ENCODE measurements at places on chromosomes 1 and 21.
A peak's percentile ranks its signal among the peaks of the same experiment; 100 is the strongest.

DNA sequence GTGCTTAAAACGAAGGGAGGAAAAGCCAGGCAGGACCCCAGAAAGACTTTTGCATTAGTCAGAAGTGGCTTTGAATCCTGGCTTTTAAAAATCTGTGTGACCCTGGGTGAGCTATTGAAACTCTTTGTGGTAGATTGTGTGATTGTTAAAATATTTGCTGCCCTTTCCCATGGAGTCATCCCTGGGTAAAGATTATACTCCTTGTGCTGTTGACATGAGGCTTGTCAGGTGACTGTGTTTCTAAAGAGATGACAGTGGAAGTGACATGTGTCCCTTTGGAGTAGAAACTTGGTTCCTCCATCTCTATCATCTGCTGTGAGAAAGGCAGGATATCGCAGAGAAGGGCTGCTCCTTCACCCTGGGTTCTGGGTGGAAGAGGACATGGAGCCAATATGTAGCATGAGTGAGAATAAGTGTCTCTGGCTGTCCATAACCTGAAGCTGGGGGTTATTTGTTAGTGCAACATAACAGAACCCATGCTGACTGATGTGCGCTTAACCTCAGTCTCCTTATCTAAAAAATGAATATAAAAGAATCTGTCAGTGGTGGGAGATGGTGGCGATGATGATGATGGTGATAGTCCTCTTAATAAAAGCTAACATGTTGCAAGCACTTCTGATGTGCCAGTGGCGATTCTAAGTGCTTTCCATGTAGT is 187.6 kb downstream of the RHOU start:
- DNase-seq = no peak

GRCh38 chr21:31553926-31554325 is 105.6 kb upstream of the SOD1 start:
- DNase-seq = no peak

GRCh38 chr1:31861346-31861745 is 45.5 kb upstream of the SPOCD1 start:
- DNase-seq = no peak

- DNase-seq = no peak
Measured at GRCh38 chr1:221794079-221794670, 52.3 kb upstream of the DUSP10 start.

DNA sequence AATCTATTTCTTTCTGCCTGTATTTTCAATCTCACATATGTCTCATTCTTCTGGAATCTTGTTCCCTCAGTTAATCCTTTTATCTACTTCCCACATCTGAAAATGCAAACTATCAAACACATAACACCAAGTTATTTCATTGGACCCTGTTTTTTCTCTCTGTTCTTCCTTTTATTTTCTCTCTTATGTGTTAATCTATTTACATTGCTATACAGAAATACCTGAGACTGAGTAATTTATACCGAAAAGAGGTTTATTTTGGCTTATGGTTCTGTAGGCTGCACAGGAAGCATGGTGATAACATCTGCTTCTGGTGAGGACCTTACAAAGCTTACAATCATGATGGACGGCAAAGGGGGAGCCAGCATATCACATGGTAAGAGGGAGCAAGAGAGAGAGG is 247.6 kb downstream of the TGFB2 start:
- DNase-seq = no peak

DNA sequence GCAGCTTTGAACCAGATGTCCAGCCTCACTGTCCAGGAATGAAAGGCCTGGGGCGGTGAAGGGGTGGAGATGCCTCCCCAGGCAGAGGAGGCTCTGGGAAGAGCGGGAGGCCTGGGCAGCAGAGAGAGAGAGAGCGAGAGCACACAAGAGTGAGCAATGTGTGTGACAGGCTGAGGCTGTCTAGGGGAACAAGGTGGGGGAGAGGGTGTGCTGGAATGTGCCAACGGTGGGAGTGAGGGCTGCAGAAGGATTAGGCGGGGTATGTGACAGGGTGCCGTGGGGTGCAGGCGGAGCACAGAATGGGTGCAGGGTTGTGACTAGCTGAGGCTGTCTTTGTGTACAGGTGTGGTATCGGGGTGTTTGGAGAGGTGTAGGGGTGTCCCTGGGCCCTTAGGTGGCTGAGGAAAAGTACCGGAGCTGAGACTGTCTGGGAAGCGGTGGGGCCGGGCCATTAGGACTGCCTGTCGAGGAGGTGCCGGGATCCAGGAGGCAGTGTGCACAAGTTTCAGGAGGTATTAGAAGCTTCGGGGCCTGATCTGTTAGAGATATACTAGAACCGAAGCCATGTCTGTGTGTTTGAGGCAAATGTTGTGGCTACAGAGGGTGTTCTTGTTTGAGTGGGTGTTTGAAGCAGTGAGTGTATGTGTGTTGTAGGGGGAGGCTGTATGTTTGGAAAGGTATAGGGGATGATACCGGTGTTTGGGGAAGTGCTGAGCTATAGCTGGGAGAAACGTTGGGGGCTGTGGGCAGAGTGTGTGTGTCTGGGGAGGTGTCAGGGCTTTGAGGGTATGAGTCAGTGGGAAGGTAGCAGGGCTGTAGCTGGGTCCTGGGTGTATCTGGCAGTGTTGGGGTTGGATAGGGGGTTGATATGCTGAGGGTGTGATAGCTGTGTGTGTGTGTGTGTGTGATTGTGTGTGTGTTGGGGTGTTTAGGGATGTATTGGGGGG is 9.1 kb downstream of the AHDC1 start:
- DNase-seq = no peak

- no peak for DNase-seq
Measured at GRCh38 chr1:237713916-237714315, 176.8 kb downstream of the ZP4 start.

- no peak for DNase-seq
Measured at GRCh38 chr1:41340655-41341364, 20.4 kb upstream of the FOXO6 start.

- no peak for DNase-seq
Measured at GRCh38 chr1:61638296-61638695, 86.6 kb downstream of the TM2D1 start.

DNA sequence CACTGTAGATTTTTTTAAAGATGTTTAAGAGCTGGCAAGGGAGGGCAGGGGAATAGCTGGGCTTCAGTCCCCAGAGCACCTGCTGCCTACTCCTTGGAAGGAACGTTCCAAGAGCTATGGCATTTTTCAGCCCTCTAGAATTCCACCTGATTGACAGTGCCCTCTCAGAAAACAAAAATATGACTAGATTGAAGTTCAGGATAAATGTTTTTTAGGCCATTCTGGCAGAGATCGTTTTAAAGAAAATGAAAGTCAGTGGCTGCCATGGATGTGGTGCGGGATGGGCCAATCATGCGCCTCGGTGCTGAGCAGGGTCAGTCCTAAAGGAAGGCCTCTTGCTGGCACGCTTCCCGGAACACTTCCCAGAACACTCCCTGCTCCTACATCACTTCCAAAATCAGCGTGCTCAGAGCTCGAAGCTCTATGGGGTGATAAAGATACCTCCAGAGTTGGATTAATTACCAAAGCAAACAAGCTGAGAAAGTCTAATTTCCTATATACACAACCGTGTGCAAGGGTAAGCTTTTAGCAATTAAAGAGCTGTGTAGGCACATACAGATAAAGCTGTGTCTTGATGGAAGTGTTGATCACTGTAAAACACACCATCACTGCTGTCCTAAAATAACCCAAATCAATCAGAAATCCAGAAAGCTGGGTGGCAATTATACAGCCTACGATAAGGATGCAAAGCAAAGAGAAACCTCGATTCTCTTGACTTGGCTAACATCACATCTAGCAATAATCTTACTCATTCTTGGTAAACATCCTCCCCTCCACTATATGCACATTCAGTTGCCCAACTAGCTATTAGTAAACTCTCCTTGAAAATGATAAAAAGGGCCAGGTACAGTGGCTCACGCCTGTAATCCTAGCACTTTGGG is 34.6 kb downstream of the TGFBR3 start:
- DNase-seq = no peak

- DNase-seq = no peak
Measured at GRCh38 chr1:110223581-110223980, 13.5 kb downstream of the KCNC4 start.

DNA sequence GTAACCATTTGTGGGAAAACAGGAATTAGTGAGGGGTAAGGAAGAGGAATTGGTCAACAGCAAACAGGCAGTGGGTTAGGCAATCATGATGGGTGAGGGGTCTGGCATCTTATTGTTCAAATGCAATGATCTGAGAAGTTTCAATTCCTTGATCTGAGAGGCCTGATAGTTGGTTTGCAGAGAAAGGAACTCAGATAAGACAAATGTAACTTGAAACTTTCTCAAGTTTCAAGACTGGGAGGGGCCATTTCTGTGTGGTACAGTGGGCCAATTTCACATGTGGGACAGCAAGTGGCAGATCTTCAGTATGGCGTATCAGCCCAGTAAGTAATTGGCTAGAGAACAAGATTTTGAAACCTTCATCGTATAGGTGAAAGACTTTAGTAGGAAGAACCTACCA is 102.5 kb downstream of the XPR1 start:
- DNase-seq = no peak

GRCh38 chr1:87392248-87393192 is 63.8 kb downstream of the LMO4 start:
- DNase-seq = no peak

- no peak for DNase-seq
Measured at GRCh38 chr1:111597426-111597825, 22.2 kb upstream of the RAP1A start.

GRCh38 chr1:161021165-161021969 is 415 bp upstream of the F11R start:
- DNase-seq = peak; percentile 72

DNA sequence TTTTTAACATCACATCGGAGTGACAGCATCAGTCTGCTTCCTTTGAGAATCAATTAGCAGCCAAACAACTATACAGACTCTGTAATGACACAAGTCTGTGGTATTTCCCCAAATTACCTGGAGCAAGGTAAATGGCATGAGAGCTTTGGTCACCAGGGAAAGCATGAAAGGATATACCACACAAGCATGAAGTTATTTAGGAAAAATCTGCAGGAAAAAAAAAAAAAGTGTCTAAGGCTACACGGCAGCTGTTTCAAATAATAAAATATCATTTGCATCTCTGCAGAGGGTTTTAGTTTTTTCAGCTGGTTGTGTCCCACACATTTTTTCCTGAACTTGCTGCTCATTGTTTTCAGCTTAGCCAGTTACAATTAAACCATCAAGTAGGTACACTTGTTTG is 234.7 kb downstream of the TTLL7 start:
- DNase-seq = no peak

DNA sequence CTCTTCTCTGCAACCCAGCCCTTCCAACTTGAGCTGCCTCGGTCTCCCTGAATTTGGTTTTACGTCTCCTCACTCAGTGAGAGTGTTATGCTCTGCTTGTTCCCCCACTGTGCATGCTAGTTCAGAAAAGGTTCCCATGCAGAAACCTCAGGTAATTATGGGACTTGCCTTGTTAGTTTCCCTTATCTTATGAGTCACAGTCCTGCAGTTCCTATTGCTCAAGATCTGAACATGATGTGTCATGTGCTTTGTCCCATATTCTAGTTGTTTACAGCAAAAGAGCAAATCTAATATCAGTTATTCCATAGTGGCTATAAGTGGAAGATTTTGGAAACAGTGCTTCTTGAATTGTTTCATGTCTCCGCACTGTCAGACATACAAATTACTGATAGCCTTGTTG is 74.4 kb downstream of the DUSP10 start:
- no peak for DNase-seq

- no peak for DNase-seq
Measured at GRCh38 chr1:29557701-29558600, 321.6 kb downstream of the PTPRU start.

DNA sequence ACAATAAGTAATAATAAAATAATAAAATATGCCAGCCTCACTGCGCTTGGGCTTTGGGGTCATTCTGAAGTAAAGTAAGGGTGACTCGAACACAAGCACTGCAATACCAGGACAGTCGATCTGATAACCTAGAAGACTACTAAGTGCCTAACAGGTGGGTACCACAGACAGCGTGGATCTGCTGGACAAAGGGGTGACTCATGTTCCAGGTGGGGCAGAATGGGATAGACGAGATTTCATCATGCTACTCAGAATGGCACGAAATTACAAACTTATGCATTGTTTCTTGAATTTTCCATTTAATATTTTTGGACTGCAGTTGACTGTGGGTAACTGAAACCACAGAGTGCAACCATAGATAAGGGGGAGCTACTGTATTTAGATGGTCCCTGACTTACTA is 221.1 kb upstream of the GREM2 start:
- no peak for DNase-seq

DNA sequence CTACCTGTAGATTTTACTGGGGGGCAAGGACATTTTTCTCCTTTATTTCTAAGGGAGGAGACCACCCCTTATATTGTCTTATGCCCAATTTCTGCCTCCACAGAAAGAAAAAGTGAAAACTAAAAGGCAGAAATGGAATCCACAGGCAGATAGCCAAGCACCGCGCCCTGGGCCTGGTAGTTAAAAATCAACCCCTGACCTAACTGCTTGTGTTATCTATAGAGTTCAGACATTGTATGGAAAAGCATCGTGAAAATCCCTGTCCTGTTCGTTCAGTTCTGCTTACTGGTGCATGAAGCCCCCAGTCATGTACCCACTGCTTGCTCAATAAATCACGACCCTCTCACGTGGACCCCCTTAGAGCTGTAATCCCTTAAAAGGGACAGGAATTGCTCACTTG is 33.7 kb upstream of the IL6R start:
- DNase-seq = no peak

DNA sequence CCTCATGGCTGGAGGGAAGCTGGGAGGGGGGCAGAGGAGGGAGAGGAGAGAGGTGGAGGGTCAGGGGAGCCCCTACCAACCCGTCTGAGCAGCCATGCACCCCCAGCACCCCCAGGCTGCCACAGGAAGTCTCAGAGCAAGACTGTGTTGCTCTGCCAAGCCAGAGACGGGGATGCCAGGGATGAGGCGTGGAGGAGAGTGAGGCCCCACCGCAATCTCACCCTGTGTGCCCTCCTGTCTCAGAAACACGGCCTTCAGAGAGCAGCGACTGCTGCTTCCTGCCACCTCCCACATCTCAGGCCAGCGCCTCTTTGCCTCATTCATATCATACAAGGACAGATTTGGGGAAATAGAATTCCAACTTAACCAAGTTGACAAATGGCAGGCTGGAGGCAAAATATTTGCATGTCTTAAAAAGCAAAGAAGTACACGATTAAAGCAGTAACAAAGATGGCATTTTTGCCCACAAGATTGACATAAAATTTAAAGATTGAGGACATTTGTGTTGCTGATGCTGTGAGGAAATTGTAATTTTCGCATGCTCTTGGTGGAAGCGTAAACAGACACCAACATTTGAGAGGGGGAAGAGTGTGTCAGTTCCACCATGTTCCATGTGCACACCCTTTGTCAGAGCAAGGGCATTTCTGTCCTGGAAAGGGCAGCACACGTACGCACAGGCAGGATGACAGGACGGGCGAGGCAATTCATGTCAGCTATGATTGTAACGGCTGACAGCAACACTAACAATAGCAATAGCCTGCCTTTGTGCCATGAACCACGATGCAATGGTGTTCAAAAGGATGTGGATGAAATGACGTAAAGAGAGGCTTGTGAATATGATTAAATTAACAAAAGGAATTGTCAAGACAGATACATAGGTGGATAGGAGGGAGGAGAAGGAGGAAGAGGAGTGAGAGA is 59.0 kb upstream of the BACE2 start:
- no peak for DNase-seq

All from stimulated activated CD8-positive, alpha-beta memory T cell treated with anti-CD3 and anti-CD28 coated beads, Interleukin-7, amount 100 ng/mL, for 1 hour (primary cell).